ENCODE measurements at places on chromosomes 5 and 9.
A peak's percentile ranks its signal among the peaks of the same experiment; 100 is the strongest.

DNA sequence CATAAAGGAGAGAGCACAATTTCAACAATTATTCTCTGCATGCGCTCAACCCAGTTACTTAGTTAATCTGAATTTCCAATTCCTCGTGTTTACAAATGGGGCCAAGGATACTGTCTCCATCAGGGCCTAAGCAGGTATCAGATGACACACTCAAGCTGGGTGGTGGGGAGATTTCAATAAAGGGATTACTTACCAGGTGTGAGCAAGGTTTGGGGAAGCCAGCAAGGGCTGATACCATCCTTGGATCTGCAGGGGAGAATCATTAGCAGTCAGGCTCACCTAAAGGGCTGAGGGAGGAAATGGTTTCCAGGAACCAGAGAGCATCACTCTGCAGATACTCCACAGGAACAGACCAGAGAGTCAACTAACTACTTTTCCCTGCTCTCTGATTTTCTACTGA lies 487.1 kb downstream of the NTRK2 start:
- DNase-seq: no peak

GRCh38 chr9:35903049-35903448 lies 3.0 kb upstream of the HRCT1 start:
- peak; percentile 17 for DNase-seq

DNA sequence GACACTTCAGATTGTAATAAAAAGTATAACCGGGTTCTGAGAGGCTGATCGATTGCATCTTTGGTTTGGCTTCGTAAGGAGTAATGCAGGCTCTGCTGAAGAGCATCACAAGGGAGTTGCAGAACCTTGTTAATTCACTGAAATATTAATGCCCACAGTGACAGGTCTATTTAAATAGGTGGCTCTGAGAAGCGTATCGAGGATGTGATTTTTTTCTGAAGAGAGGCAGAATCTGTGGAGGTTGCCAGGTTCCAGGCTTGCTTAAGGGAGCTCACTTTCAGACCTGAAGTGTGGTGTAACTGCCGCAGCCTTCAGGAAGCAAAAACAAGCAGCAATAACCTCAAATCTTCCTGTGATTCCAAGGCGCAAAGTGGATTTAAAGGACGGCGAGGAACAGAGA lies 80.3 kb downstream of the ANKRD33B start:
- DNase-seq: no peak

- no peak for DNase-seq
Observed at GRCh38 chr9:13053504-13053903, 226.0 kb downstream of the MPDZ start.

GRCh38 chr5:116370886-116371285 lies 203.7 kb downstream of the SEMA6A start:
- no peak for DNase-seq

- DNase-seq: no peak
Observed at GRCh38 chr9:72691671-72692070, 170.3 kb downstream of the TMC1 start.

DNA sequence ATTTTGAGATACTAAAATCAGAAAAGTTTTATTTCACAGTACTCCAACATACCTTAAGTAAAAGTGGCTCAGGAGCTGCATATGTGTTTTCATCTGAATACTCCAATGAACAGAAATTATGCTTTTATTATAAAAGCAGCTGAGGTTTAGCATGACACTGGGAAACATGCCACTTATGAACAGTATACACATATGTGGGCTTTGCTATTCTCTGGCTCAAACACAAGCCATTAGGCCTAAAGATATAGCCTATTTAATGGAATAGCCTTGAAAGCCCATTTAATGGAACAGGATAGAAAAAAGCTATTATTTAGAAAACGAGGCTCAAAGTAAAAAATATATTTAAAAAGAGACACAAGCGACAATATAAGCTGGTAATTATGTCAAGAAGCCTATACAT lies 74.1 kb downstream of the SLC38A9 start:
- no peak for DNase-seq

- DNase-seq: no peak
Observed at GRCh38 chr9:110788871-110789270, 120.3 kb downstream of the MUSK start.

DNA sequence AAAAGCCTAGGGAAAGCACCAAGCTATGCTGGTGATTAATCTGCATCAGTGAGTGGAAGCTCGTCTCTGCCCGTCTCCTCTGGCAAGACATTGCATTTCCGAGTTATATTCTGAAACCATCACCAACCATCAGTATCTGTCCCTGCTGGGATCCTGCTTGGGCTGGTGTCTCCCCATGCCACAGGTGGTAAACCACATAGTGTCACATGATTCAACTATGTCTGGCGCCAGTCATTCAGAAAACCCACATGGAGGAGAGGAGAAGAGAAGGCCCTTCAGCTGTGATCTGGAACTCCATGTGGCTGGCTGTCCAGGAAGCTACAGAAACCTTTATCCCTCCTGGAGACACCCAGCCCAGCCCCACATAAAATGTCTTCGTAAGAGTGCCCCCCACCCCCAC lies 4.8 kb downstream of the IL9 start:
- no peak for DNase-seq

DNA sequence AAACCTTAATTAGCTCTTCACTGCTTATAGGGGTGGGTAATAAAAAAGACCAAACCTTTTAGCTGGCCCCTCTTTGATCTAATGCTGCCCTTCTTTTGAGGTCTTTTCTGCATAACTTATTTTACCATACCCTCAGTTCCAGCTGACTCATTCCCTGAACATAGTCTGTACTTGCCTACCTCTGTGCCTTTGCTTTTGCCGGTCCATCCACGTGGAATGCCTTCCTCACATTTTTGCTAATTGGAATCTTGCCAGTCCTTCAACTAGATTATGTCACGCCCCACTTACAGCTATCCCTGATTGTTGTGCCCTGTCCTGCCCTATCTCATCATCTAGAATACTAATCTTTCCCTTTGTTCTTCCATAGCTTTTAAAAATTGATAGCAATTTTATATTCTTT lies 44.2 kb downstream of the FAF2 start:
- no peak for DNase-seq

GRCh38 chr9:75927356-75927755 lies 36.9 kb downstream of the PCSK5 start:
- DNase-seq: no peak

DNA sequence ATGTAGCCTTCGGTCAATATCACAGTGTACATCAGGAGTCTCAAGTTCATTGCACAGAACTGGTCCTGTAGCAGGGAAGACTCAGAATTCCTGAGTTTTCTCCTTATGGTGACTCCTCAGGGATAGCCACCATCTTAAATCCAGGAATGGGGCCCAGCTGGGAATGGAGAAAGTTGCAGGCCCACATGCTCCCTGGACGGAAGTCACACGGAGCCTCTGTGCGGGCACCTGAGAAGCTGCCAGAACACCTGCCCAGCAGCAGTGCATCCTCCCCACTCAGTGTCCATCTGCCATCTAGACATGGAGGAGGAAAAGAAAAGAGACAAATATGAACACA lies 133.9 kb downstream of the SUSD1 start:
- no peak for DNase-seq

DNA sequence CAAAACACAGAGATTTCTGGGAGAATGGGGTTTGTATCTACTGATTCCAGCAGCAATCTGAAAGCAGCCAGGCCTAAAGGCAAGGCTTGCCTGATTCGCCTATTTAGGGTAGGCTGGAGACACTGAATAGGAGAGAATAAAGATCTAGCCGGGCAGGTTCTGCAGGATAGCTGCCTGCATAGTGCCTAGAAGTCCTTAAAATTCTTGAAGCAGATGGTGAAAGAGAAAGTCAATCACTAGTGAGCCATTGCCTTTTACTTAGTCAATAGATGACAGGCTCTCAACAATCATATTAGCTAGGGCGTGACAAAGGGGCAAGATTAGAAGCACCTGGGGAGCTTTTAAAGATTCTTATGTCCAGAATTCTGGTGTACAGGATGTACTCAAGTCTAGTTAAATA lies 522.7 kb downstream of the HTR1A start:
- no peak for DNase-seq

DNA sequence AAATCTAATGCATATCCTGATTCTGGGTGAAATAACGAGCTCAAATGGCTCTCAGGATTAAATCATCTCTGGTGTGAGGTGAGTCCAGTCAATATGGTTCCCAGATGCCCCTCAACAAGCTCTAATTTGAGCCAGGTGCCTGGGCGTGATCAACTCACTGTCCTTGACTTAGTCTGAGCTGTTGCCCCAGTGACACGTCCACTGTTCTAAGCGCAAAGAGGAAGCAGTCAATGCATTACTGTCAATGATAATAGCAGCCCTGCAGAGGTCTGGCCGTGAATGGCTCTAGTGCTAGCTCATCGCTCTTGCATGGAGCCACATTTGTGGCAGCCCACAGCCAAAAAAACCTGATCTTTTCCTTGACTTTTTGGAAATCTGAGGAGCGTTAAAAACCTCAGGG lies 128.6 kb upstream of the EFNA5 start:
- no peak for DNase-seq

- DNase-seq: no peak
Observed at GRCh38 chr9:3250741-3251140, 275.1 kb downstream of the RFX3 start.

GRCh38 chr9:123081824-123082223 lies 48.4 kb downstream of the GPR21 start:
- no peak for DNase-seq

- no peak for DNase-seq
Observed at GRCh38 chr9:68951879-68952659, 61.8 kb downstream of the PRKACG start.

DNA sequence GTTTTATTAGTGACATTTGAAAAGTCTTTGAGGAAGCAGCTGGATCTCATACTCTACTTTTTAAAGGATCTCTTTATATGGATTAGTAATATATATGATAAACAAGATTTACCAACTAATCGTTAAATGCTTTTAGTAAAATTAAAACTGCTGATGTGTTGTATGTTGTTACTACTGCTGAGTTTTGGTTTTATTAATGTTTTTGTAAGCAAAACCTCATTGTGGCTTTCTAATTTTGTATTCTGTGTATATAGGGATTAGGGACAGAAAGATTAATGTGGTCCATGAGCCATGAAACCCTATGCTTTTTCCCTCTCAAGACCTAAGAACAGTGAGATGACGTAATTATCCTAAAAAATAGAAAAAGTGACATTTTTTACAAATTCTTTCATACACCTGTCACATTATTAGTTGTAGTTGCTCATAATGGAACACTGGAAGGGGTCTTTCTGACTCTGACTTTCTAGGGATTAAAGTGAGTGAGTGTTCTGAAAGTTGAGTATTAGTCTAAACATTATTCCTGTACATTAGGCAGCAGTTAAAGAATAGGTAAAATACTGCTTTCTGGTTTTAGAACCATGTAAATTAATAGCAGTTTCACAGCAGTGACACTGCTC lies 85.9 kb downstream of the SLC12A2 start:
- no peak for DNase-seq

- DNase-seq: no peak
Observed at GRCh38 chr5:154884424-154884823, 26.0 kb downstream of the CNOT8 start.

GRCh38 chr9:124473310-124473709 lies 23.1 kb downstream of the ADGRD2 start:
- no peak for DNase-seq

Data from stimulated activated CD4-positive, alpha-beta T cell treated with anti-CD3 and anti-CD28 coated beads, TNF-alpha, amount 100 ng/mL, for 24 hours (primary cell).